ENCODE measurements at places on chromosomes 6 and 20. TPM values are rescaled to one million over a fixed set of nuclear protein-coding genes. Genes with fewer than 3 reads are reported as not detected.

The FAM184A gene
- total RNA-seq, result under 0.01 TPM

The SLC12A5 gene
- total RNA-seq, result under 0.01 TPM

The FRMD1 gene
- not detected for total RNA-seq

The ZC3H12D gene
- under 0.01 TPM for total RNA-seq

The KIF13A gene
- total RNA-seq, result 53.8 TPM
